ENCODE measurements at places on chromosomes 13 and 19. TPM values are rescaled to one million over a fixed set of nuclear protein-coding genes. Genes with fewer than 3 reads are reported as not detected.

GRCh38 chr13:112735791-112736190 lies 46.0 kb downstream of the ATP11A start:
- no peak for DNase-seq

DNA sequence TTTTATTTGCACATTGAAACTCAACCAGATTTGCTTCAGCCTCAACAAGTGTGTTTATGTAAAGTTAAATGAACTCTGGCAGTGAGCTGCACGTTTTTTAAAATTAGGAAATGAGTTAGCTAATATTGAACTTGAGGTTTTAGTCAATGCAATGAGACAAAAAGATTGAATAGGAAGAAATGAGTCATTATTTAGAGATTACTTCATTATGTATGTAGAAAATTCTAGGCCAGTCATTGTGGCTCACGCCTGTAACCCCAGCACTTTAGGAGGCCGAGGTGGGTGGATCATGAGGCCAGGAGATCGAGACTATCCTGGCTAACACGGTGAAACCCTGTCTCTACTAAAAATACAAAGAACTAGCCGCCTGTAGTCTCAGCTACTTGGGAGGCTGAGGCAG lies 22.8 kb upstream of the CD70 start:
- no peak for DNase-seq

GRCh38 chr19:1107661-1108261 lies 4.0 kb downstream of the GPX4 start:
- no peak for DNase-seq

- no peak for DNase-seq
Observed at GRCh38 chr13:40472427-40473220, 193.8 kb downstream of the FOXO1 start.

DNA sequence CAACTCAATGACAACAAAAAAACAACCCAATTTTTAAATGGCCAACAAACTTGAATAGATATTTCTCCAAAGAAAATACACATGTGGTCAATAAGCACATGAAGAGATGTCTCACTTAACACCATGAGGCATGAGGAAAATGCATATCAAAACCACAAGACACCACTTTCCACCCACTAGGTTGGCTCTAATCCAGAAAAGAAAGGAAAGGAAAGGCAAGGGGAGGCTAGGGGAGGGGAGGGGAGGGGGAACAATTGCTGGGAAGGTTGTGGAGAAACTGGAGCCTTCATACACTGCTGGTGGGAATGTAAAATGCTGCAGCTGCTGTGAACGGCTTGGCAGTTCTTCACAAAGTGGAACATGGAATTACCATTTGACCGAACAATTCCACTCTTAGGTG lies 854.3 kb downstream of the UQCRFS1 start:
- DNase-seq, result no peak

GRCh38 chr19:10352764-10353671 lies 13.6 kb upstream of the ICAM3 start:
- peak; percentile 94 for DNase-seq

GRCh38 chr13:67147342-67148133 lies 82.6 kb downstream of the PCDH9 start:
- no peak for DNase-seq

- DNase-seq, result no peak
Observed at GRCh38 chr19:17011485-17011884, 15.1 kb downstream of the CPAMD8 start.

- DNase-seq, result no peak
Observed at GRCh38 chr19:54906819-54907218, 871 bp downstream of the NCR1 start.

GRCh38 chr13:57123681-57124080 lies 17.0 kb upstream of the PRR20A start:
- no peak for DNase-seq

Gene RNF113B
- total RNA-seq, result not detected

Gene FSD1
- total RNA-seq, result not detected

Gene CCL25
- not detected for total RNA-seq

Gene ZNF285
- total RNA-seq, result 4.8 TPM

Gene ZFP30
- 18.5 TPM for total RNA-seq
